ENCODE measurements at places on chromosomes 5 and 9.

- DNase-seq, result no peak
Measured at GRCh38 chr5:123371575-123372179, 51.5 kb downstream of the CEP120 start.

DNA sequence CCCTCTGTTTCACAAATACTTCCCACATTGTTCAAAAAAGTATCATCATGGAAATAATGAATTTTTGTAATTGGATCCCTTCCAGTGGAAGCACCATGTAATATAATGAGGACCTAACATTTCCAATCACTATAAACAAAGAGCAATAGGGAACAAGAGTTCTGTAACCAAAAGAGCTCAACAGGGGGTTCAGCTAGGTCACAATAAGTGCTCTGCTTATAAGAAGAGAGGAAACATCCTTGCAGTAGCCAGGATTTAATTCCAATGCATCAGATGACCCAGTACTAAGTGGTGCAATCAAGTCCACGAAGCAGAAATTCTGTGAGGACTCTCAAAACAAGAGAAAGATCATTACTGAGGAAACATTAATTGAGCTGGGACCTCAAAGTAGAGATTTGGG is 5.9 kb downstream of the SERINC5 start:
- DNase-seq, result no peak

DNA sequence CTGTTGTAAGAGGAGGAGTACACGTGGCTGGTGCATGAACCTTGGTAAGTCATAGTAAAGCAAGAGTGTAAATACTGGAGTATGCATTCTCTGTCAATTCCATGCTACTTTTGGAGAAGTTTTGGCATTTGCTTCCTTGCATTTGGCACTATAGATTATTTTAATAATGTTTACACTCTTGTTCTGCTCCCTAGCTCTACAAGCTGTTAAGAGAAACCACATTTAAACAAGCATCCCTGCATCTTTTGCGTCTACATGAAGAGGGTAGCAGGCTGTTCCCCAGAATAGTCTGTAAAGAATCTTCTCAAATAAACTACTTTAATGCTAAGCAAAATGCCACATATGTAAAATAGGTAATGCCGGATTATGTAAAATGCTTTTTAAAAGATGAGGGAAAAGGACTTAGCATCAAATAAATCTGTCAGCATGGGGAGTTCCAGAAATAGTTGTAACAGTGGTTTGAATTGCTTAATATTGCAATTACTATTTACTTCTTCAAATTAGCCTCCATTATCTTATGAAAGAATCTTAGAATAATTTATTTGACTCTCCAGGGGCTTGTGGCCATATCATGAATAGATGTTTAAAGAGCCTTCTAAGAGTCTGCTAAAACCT is 2127.3 kb upstream of the WWC1 start:
- DNase-seq, result no peak

- DNase-seq, result no peak
Measured at GRCh38 chr9:12854221-12854620, 79.4 kb downstream of the LURAP1L start.

DNA sequence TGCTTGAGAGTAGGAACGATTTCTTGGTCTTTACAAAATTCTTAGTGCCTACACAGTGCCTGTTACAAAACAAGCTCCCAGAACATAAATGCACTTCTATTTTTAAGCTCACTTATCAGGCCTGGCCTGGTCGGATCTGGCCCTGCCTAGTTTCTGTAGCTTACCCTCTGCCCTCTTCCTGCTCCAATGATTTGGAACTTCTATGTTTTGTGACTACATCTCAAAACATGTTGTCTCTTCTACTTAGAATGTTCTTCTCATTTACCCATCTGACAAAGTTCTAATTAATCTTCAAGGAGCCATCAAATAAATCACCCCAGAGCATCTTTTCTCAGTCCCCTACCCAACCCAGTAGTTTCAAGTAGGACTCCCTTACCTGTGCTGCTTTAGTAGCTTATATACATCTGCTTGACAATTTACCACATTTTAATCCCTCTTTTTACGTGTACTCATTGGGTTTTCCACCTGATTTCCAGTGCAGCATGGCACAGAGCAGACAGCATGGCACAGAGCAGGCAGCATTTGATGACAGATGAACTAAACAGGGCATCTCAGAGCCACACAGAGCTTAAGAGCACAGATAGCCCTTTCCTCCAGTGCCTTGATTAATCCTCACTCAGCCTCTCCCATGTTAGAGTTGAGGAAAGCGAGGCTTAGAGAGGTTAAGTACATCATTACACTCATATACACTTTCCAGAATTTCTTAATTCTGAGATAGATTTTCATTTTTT is 171.9 kb downstream of the MAPKAP1 start:
- no peak for DNase-seq

DNA sequence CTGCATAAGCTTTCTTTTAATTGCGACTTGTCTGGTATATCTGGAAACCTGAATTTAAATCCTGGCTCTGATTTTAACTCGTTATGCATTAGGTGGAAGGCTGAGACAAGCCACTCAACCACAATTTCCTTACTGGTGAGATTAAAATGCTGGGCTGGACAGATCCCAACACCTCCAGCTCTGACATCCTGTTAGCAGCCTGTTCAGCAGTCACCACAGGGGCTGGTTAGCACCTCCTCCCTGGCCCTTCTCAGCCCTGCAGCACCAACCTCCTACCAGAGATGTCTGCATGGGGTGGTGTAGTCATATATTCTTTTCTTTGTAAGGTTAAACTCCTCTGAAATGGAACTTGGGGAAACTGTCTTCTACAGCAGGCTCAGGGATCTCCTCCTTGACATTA is 156.5 kb upstream of the NFIL3 start:
- DNase-seq, result no peak

- no peak for DNase-seq
Measured at GRCh38 chr9:112007575-112008240, 111.1 kb downstream of the UGCG start.

- DNase-seq, result no peak
Measured at GRCh38 chr5:94433397-94434163, 184.8 kb downstream of the KIAA0825 start.

DNA sequence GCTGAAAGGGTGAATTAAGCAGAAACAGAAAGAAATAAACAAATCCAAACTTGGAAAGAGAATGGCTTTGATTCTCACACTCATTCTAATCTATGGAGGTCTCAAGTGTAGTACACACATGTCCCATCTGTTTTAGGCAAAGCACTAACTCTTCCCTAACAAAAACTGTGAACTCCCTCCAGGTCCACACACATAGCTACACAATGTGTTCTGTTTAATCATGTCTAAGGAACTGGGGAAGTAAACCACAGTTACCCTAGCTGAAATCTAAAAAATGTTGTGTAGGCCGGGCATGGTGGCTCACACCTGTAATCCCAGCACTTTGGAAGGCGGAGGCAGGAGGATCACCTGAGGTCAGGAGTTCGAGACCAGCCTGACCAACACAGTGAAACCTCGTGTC is 118.7 kb upstream of the FST start:
- no peak for DNase-seq

DNA sequence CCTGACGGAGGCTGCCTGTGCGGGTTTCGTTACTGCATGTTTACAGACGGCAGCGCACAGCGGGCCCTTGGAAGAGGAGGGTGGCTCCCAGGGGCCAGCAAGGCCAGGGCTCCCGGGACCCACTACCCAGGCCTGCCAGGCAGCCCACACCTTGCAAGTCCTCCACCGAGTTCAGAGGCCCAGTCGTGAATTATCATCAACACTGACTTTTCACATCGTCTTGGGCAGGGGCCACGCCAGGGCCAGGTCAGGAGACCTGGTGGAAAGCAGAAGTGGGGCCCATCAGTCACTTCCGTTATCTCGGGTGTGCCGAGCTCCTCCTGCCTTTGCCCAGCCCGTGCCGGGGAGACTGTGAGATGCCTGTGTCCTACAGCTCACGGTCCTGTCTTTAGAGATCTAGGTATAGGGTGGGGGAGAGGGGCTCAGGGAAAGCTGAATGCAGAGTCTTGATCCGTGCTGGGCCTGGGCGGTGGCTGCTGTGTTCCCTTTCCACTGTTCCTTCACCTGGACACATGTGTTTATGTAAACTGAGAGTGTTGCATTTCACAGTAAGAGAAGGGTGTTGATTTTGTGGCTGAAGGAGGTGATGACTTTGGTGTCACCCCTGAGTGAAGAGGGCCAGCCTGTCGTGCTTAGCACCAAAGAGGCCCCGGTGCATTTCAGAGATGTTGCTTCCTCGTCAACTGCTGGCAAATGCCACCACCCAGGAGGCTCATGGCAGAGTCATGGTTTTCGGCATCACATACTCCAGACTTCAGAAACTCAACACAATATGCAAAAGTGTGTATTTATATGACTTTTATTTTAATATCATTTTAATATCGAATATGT is 175.2 kb downstream of the GAPVD1 start:
- DNase-seq, result no peak

DNA sequence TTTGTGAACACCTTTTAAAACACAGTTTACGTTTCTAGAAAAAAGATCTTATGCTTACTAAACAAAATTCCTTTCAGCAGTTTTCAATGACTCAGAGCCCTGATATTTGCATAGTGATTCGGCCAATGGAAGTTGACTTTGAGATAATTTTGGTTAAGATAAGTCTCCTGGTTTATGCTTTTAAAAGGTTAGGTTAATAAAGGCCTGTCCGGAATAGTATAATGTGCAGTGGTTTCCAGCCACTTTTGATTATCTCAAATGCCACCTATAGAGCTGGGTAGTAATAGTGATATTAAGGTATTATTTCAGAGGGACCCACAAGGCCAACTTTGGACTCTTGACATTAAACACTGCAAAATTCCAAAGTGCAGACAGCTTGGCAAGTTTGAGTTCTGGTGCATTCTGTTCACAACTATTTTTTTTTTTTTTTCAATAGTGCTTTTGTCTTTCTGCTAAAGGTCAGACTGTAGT is 86.1 kb downstream of the F2RL2 start:
- no peak for DNase-seq

- no peak for DNase-seq
Measured at GRCh38 chr5:133356396-133356983, 255.9 kb downstream of the FSTL4 start.

- DNase-seq, result no peak
Measured at GRCh38 chr5:167982-168660, 23.2 kb upstream of the LRRC14B start.

GRCh38 chr9:127635201-127635735 is 23.2 kb downstream of the STXBP1 start:
- no peak for DNase-seq

GRCh38 chr9:86868616-86869015 is 78.7 kb downstream of the GAS1 start:
- no peak for DNase-seq

DNA sequence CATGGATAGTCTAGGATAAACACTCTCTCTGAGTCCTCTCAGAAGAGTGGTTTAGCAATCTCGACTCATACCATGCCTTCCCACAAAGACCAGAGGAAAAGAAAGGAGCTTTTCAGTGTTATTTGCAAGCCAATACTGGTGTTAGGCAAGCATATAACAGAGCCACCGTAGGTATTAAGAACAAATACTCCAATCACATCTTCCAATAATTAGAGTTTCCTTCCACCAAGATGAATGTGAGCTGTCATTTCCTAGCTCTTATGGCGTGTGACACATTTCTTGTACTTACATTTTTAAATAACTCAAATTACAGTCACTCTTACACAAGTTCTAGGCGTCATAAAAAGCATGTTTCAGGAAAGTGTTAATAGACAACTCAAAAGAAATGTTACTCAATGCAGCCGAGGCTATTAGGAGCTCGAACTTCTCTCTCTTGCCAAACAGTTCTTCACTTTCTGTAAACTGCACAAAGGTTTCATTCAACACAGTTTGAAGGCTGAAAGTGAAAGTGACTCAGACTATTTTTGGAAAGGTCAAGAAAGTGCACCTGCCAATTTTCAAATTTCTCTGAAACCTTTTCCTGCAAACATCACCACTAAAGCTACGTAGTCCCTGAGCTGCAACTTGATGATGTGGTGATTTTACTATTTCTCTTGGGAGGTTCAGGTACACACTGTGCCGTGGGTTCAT is 153.8 kb downstream of the AUH start:
- no peak for DNase-seq

DNA sequence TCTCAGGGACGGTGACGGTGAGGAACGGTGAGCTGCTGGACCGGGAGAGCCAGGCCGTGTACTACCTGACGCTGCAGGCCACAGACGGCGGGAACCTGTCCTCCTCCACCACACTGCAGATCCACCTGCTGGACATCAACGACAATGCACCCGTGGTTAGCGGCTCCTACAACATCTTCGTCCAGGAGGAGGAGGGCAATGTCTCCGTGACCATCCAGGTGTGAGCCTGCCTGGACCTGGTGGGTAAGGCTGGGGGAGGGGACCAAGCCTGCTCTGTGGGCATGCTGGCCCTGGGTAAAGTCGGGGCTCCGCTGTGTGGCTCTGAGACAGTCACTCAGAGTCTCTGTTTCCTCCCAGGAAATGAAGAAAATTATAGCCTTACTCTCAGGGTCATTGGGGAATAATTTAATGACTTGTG is 29.3 kb downstream of the CDHR2 start:
- DNase-seq, result no peak

DNA sequence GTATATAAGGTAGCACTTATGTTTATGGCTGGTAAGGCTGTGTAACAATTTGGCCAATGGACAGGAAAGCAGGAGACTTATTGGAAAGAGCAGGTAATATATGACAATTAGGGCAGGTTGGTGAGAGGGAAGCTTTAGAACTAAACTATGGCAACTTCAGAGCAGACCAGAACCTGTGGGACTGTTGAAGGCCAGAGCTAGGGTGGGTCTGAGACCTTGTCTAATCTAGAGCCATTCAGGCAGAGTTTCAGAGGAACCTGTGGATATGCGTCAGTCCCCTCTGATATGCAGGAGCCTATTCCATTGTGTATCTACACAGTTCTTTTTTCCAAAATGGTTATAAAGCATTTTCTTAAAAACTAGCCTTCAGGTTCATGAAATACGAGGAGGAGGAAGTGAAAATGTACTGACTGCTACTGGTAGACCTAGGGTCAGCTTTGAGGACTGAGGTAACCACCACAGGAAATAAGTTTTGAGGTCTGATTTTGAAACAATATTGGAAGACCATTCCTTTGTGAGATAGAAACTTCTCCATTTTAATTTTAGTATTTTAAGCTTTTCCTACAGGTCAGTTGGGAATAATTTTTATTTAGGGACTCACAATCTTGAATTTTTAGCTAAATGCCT is 37.6 kb downstream of the ELL2 start:
- DNase-seq, result no peak

DNA sequence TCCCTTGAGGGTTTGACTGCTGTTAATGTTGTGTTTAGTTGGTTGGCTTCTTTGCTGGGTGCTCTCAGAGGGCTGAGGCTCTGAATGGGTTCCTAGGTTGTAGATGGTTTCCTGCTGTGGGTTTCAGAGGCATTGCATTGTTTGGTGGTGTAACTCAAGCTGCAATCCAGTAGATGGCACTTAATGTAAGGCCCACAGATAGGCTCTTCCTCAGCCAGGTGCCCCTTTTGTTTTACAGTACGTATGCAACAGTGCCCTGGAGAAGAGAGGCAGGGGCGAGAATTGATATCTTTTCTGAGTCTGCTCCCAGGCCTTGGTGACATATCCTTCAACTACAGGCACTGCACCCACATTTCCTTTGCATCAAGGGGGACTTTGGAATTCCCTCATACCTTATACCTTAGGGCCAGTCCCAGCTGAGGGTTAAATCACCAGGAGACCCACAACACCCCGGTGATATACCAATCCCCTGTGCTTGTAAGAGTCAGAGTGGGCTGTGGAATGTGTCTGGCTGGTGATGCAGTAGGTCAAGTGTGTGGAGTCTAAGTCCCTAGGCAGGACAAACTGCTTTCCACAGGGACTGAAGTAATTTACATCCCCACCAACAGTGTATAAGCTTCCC is 7.0 kb upstream of the UGT3A2 start:
- no peak for DNase-seq
